Jurkat, Clone E6-1 (cell line): ENCODE measurements at places on chromosomes 4 and X.
A peak's percentile ranks its signal among the peaks of the same experiment; 100 is the strongest.

- DNase-seq = no peak
Observed at GRCh38 chrX:46647251-46647650, 73.7 kb downstream of the CHST7 start.

DNA sequence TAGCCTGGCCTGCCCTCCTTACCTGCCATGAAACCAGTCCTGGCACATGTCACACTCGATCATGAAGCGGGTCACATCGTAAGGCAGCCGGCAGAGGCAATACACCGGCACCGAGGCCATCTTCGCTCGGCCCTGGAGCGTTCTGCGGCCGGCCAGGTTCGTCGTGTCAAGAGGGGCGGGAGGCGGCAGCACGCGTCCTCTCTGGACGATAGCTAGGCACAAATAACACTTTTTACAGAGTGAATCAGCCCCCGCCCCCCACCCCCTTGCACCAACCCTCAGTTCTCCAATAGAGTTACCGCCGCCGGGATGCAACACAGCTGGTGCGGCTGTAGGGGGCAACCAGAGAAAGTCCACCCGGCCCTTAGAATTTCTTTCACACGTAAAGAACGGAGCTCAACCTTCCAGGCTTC lies 1.7 kb downstream of the PHF8 start:
- peak; percentile 12 for DNase-seq

DNA sequence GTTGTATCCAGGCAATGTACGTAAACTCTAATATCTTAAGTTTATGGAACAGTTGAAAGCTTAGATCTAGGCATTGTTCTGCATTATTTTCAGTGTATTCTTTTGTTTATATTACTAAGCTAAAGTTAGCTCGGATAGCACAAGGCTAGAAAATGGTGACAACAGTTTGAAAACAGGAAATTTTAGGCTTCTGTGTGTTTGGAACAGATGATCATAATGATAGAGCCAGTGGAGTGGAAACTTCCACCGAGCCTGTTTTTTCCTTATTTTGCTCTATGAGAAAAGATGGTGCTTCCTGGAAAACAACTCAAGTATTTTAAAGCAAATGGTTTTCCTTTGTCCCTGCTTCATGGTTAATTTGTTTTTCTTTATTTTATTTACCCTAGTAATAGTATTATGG lies 70.8 kb downstream of the GAB1 start:
- DNase-seq = no peak

GRCh38 chr4:146643812-146644401 lies 5.2 kb downstream of the POU4F2 start:
- peak; percentile 25 for DNase-seq

DNA sequence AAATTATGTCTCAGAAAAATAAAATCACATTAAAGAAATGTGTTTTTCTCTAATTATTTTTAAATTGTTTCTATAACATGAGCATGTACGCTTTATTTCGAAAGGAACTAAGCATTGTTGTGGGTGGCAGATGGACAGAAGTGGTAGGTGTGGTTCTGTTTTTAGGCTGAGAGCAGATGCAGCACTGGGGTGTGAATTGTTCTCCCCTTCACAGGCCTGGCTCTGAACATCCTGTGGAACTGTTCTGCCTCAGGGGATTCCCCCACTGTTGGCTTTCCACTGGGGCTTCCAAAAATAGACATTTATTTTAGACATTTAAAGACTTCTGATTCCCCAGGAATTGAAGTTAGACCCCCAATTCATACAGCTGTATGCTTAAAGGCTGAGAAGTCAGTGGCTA lies 41.9 kb upstream of the PDHA2 start:
- no peak for DNase-seq

DNA sequence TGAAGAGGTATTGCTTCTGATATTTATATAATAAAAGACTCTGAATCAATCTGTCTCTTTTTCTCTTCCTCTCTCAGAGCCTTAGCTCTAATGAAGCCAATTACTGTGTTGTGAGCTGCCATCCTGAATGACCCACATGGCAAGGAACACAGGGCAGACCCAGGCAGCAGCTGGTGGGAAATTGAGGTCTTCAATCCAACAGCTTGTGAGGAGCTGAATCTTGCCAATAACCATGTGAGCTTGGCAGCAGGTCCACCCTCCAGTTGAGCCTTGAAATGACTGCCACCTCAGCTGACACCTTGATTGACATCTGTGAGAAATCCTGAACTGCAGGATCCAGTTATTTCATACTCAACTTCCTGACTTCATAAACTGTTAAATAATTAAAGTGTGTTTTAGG lies 149.4 kb downstream of the NDST4 start:
- DNase-seq = no peak

DNA sequence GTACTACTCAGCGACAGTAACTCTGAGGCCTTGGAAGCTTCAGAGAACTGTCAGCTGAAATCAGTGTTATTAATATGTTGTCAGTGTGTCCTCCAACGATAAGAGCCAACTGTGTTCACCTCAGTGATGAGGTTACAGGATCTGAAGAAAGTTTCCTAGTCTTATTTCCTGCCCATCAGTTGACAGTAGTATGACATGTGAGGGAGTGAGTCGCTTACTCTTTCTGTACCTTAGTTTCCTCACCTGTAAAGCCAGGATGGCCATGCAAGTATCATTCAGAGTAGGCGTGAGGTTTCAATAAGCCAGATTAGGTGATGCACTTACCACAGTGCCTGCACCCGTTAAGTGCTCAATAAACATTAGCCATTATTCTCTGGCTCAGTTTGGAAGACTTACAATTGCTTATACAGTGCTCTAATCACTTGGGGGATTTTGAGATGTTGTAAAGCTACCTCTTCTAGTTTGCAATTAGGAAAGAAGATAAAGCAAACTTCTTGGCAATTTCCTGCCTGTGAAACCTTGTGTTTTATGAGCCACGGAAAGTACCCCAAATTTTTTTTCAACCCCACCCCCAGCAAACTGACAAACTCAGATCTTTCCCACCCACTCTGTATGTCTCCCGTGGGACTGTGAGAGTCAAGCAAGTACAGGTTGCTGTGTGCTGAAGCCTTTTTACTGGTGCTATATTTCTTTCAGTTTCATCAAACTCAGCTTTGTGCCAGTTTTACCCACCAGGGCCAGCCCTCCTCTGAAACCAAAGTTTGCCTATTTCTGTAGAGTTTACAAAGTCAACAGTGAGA lies 62.2 kb downstream of the ANXA3 start:
- DNase-seq = peak; percentile 71

- DNase-seq = no peak
Observed at GRCh38 chr4:110614173-110614963, 8.5 kb downstream of the PITX2 start.
